ENCODE measurements at places on chromosomes 7 and 10. TPM values are rescaled to one million over a fixed set of nuclear protein-coding genes. Genes with fewer than 3 reads are reported as not detected.

DNA sequence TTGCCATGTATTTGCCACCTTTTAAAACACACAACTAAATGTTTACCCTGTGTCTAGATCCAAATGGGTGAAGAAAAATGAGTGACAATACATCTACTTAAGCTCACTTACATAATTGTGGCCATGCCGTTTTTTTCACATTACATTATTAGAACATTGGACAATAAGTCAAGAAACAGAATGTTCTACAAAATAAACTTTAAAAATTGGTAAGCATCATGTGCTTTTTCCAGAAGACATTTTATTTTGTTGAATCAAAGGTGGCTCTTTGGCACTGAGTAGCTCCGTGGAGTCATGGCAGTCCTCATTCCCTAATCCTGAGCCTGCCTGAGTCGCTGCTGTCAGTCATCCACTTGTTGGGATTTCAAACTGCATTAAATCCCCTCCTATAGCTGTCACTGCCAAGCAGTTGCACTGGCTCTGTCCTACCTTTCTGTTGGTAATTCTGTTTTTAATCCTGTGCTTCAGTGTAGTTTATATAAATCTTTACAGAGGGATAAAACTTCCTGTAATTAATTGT, 32.3 kb downstream of the CAV1 start:
- no peak for DNase-seq

- DNase-seq, result no peak
Measured at GRCh38 chr10:127866276-127867013, 26.3 kb downstream of the CLRN3 start.

GRCh38 chr7:94223375-94224084, 171.2 kb upstream of the COL1A2 start:
- no peak for DNase-seq

DNA sequence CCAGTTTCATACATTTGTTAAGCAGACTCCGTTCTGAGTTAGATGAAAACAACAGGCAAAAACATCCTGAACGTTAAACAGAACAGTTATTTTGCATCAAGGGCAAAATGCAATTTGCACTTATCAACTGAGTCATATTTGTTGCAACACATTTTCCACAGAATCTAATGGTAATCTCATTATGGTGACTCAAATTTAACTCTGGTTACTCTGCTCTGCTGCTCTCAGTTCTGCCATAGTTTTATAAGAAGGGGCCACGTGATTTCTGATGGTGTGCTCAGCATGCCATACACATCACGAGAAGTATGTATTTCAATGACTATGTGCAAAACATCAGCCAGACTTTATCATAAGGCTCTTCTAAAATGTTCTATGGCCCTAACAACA, 148.8 kb downstream of the CHCHD3 start:
- no peak for DNase-seq

- no peak for DNase-seq
Measured at GRCh38 chr7:897771-898376, 21.5 kb downstream of the GET4 start.

DNA sequence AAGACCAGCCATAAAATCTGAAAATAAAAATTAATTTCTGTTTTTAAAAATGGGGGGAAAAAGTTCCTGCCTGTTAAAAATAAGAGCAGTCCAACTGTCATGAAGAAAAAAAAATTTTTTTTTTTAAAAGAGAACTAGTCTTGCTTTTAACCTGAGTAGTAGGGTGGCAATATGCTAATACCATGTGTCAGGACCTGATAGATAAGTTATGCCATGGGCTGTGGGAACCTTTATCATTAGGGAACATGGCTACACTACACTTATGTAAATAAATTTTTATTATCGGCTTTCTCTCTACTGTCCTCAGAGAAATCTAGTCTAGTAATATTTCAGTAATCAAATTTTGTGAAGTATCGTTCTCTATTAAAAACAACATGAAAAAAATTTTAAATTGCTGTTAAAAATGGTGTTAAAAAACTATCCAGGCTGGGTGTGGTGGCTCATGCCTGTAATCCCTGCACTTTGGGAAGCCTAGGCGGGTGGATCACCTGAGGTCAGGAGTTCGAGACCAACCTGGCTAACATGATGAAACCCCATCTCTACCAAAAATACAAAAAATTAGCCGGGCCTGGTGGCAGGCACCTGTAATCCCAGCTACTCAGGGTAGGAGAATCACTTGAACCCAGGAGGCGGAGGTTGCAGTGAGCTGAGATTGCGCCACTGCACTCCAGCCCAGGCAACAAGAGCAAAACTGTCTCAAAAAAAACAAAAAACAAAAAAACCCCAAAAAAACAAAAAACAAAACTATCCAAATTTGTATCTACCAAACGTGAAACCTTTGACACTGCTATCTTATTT, 20.7 kb downstream of the NT5C3A start:
- no peak for DNase-seq

DNA sequence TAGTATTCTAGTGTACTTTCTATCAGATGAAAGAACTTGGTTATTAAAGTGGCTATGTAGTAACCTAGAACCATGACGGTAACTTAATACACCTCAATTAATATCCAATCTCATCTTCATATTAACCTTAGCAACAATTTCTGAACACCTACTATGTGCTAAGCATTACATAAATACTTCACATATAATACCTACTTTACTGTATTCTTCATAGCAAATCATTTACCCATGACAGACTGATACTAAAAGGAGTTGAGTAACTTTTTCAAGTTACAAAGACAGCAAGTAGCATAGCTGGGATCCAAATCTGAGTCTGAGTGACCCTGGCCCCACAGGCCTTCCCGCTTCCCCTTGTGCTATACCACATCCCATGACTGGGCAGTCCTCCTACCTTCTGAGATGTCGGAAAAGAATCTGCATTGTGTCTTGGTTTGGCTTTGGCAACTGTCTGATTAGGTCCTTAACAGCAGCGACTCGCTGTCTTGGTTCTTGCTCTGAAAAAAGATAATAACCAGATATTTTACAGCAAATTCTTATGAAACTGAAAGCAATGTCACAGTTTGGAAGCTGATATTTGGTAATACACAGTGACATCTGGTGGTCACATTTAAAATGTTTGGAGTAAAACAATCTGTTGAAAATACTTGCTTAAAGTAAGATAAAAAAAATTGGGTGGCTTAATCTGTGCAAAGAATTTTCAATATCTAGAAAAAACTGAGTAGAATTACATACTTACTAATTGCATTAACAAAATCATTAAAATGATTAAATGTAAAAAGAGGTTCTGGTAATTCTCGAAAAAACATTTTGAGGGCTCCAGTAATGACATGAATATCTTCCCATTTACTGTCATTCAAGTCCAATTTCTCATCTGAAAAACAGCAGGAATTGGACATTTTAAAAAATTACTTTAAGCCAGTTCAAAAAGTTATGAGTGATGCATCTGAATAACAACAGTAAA, 120.1 kb downstream of the ARHGAP12 start:
- DNase-seq, result no peak

DNA sequence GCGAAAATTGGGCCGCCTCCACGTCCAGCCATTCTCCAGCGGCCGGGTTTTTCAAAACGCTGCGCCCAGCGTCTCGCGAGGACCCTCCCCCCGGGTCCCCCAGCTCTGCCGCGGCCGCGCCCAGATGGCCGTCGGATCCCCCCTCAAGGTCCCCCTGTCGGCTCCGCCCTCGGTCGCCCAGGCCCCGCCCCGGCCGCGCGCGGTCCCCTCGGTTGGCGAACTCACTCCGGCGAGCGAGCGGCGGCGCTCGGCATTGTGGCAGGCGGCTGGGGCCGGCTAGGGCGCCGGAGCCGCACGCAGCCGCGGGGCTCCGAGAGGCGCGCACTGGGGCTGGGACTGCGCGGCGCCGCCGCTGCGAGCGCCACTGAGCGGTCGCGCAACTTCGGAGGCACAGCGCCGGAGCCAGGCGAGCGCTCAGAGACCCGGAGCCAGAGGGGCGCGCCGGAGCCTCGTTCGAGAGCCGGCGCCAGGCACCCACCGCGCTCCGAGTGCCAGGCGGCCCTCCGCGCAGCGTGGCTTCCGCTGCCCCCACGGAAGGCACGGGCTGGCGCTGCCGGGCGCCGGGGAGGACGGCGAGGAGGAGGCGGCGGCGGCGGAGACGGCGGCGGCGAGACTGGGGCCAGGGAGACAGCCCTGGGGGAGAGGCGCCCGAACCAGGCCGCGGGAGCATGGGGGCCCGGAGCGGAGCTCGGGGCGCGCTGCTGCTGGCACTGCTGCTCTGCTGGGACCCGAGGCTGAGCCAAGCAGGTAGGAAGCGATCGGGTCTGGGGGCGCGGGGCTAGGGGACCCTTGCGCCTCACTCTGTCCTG, at the start of gene UNC5B:
Gene UNC5B, plus strand, starts transcription at position 253 of the 809 bp plus-strand sequence. Its CDS starts 416 bp downstream, at position 669.
- DNase-seq, result no peak

- no peak for DNase-seq
Measured at GRCh38 chr7:43119371-43120075, 7.1 kb downstream of the HECW1 start.

GRCh38 chr10:69434169-69434568, 17.1 kb upstream of the TSPAN15 start:
- no peak for DNase-seq

DNA sequence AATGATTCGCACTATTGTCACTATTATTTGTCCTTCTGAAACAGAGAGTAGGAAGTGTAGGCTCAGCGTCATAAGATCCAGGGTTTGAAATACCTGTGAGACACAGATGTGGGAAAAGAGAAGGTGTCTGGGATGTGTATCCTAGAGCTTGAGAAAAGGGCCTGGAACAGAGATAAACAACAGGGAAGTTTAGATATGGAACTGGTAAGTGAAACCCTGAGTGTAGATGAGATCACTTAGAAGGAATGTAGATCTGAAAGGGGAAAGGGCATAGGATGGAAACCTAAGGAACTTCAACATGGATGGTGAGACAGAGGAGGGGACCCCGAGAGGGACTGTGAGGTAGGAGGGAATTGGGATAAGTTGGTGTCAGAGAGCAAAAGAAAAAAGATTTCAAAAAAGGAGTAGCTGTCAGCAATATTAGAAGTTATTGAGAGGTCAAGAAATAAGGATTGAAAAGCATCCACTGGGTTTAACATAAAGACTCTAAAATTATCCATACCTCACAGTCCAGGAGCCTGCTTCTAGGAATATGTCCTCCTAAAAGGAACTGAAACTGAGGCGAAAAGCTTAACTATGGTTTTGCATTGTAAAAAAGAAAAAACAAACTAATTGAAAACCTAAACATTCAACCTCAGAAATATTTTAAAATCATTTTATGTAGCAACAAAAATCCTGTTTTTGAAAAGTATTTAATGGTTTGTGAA, 119.2 kb upstream of the NPVF start:
- no peak for DNase-seq

DNA sequence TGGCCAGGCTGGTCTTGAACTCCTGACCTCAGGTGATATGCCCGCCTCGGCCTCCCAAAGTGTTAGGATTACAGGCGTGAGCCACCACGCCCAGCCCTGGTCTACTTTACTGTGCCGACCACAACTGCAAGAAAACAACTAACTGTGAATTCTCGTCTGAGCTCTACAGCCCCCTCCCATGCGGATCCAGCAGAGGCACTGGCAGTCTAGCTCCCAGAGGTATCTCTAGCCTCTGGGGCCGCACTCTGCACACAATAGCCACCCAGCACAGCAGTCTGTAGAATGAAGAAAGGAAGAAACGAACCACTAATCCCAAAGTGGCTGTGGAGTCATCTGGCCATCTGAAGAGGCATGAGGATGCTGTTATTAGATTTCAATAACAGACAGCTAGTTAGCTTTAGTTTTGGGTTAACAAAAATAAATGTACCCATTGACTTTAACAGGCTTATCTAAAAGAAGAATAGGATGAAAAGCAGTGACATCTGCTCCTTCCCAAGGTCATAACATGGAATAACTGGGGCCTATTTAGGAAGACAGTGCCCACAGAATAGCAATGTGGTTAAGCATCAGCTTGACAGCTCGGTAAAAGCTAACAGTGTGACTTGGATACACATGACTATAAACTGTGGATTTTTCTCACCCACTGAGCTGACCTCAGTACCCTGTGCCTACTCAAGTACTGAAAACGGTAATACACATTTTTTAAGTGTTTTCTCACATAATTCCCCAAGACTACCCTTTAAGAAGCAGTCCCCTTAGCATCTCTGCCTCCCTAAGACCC, 131.9 kb downstream of the TNS3 start:
- DNase-seq, result no peak

- DNase-seq, result no peak
Measured at GRCh38 chr7:112372101-112372500, 78.2 kb upstream of the IFRD1 start.

HYCC1 gene
- 54.9 TPM for total RNA-seq

PAX4 gene
- not detected for total RNA-seq

ZNF282 gene
- total RNA-seq, result 26.3 TPM

SLC26A5 gene
- not detected for total RNA-seq

CALY gene
- 8.9 TPM for total RNA-seq

SLC13A1 gene
- total RNA-seq, result not detected
